ENCODE measurements at places on chromosomes 12 and 14. TPM values are rescaled to one million over a fixed set of nuclear protein-coding genes. Genes with fewer than 3 reads are reported as not detected.

The SLC39A9 gene
- 65.3 TPM for polyA plus RNA-seq

The LRRK2 gene
- polyA plus RNA-seq = 0.42 TPM

GRCh38 chr12:10965476-10965875 is 21.2 kb downstream of the TAS2R50 start:
- DNase-seq = no peak

DNA sequence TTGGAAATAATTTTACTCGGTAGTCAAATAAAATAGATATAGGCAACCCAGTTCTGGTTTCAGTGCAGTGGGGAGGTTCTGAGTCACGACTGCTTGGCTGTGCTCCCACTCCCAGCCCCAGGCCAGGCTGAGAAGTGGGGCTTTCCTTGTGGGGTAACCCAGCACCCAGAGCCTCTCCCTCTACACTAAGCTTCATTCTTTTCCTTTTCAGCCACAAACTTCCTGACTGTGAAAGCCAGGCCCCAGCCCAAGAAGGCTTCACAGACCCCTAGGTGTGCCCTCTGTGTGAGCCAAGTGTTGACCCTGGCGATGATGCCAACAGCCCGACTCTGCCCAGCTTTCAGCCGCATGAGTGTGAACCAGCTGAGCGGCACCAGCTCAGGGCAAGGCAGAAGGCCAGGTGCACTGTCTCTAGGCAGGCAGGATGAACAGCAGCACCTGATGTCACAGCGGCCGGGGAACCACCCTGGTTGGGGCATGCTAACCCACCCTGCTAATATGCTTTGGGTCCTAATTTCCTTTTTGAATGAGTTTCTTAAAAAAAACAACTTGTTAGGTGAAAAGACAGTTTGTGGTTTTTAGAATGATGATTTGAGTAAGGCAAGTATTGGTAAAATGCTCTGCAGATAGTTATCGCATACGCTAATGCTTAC is 42.2 kb upstream of the ATP23 start:
- peak; percentile 91 for DNase-seq

DNA sequence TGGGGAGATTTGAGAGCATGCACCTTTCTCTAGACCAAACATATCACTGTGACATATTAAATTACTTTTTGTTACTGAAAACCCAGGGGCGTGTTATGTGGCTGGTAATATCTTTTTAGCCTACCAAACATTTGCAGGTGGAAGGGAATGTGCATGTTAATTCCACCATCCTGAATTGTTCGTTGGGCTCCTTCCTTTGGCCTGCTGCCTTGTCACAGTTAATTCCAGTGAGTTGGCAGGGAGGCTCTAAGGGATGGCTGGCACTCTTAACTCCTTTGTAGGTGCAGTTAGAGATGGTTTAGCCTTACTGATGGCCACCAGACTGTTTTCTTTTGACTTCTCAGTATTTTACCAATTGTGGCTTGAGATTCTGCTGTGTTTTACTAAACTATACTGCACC is 64.5 kb downstream of the DIP2B start:
- DNase-seq = no peak

GRCh38 chr12:65590318-65590717 is 234.0 kb upstream of the HMGA2 start:
- DNase-seq = no peak

The LRP1-AS gene
- not detected for polyA plus RNA-seq

DNA sequence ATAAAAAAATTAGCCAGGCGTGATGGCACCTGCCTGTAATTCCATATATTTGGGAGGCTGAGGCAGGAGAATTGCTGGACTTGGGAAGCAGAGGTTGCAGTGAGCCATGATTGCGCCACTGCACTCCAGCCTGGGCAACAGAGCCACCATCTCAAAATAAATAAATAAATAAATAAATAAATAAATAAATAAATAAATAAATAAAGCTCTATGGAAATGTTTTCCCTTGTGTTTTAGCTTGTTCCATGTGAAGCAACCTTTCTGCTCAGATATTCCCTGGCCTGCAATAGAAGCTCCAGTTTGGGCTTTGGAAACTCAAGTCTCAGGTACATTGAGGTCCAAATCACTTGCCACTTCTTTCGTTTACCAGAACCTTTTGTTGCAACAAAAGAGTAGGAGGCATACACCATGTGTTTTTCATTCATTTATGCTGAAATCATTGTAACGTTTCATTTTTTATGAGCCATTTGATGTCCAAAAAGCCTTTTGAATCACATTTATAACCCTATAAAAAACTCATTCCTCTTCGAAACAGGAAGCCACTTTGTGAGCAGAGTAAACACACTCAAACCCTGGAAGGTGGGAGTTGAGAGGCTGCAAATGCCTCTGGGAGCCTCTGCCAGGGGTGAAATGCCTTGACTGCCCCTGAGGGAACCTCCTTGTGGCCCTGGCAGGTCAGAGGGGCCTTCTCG is 376.6 kb upstream of the TBX3 start:
- no peak for DNase-seq

DNA sequence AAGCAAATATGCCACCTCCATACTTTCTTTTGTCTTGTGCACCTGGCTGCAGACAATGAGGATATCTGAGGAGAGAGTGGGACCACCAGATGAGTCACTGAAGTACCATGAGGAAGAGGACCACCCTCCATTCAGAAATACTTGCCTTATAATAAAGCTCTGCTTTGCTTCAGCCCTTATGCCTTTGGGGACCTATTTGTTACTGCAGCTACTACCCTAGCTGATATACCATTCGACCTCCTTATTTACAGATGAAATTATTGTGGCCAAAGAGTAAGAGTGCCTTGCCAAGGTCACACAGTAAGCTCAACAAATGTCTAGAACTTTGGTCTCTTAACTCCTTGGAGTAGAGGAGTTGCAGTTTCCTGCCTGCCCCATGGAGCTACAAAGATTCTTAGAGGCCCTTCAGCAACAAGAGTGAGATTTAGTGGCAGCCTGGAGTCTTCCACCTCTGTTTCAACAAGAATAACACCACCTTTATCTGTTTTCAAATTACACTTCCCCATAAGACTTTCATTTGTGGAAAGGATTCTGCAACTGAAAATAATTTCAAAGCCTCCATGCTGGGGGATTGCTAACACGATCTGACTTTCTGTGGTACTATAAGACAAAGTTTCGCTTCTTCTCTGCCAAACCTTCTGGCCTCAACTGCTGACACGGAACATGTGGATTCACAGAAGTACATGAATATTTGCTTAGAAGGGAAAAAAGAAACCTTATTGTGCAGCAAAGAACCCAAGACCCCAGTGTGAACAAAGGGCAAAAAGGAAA is 3.6 kb downstream of the CMKLR1 start:
- no peak for DNase-seq

DNA sequence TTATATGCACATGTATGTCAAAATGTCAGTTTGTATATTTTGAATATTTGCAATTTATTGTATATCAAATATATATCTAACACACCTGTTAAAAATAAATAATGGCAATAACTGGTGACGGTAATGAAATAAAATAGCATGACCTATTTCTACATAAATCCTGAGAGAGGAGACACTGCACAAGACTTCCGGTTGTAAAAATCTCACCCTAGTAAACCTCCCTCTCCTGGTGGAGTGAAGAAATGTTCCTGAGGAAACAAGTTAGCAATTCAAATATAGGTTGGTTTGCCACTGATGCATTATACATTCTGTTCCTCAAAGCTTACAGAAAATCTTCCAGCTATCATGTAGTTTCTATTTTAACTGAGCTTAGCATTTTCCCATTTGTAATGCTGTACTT is 166.1 kb upstream of the SYT10 start:
- DNase-seq = peak; percentile 30

The KRT82 gene
- polyA plus RNA-seq = 0.01 TPM

DNA sequence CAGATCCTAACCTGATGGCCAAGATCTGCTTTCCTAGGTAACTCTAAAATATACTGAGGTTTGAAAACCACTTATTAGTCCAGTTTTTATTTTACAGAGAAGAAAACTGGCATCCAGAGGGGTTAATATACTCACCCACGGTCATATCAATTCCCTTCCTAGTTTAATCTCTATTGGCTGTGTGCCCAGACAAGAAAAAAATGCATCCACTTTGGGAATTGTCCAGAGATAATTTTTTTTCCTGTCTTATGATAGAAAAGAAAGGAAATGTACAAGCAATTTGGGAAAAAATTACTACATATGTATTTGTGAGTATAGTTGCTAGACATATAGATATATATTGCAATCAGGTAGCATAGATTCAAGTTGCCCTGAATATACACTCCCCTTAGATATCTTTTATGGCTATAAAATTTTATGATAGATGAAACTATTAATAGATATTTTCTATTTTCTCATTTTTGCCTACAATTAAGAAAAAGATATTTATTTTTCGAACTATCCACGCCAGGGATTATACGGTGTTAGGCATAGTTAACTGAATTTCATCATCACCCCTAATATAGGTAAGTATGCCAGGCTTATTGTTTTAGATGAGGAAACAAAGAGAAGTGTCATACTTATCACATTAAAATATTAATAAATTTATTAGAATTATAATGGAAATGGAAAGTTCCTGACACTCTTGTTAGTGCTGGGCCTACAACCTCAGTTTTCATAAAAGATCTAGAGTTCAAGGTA is 100.5 kb upstream of the SLC38A2 start:
- DNase-seq = no peak

The APOF gene
- polyA plus RNA-seq = not detected

GRCh38 chr12:10119066-10119465 is 10.9 kb downstream of the CLEC7A start:
- no peak for DNase-seq

GRCh38 chr12:104502217-104502616 is 45.5 kb downstream of the CHST11 start:
- no peak for DNase-seq

The NAA30 gene
- 6.3 TPM for polyA plus RNA-seq

The PAX9 gene
- 1.00 TPM for polyA plus RNA-seq

GRCh38 chr14:103762541-103762940 is 46.9 kb downstream of the ZFYVE21 start:
- DNase-seq = no peak

GRCh38 chr14:100738704-100739131 is 12.0 kb downstream of the DLK1 start:
- DNase-seq = no peak

The DYNLL1 gene
- 723 TPM for polyA plus RNA-seq

The NANOG gene
- polyA plus RNA-seq = not detected

DNA sequence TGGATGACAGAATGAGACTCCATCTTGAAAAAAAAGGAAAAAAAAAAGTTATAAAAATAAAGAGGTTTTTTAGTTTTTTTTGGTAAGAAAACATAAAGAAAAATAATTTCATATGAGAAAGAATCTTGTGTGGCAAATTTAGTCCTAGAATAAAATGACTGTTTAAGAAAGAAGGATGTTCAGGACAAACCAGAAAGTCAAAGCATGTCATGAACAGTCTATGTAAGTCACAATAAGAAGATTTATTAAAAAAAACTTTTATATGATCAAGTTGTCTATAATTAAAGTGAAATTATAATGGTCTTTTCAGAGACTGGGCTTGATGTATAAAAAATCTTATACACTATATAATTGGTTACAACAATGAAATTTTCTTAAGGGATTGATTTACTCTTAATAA is 68.1 kb upstream of the HECTD1 start:
- no peak for DNase-seq

- no peak for DNase-seq
Observed at GRCh38 chr12:58575256-58575655, 345.0 kb downstream of the LRIG3 start.

The FAIM2 gene
- polyA plus RNA-seq = not detected

The PPP1R1A gene
- not detected for polyA plus RNA-seq

- no peak for DNase-seq
Observed at GRCh38 chr14:104262515-104263514, 124.4 kb downstream of the KIF26A start.

The PPFIBP1 gene
- 41.2 TPM for polyA plus RNA-seq

GRCh38 chr14:22932146-22932545 is 3.0 kb upstream of the PRMT5 start:
- DNase-seq = no peak

GRCh38 chr12:54394281-54394719 is 9.8 kb upstream of the ZNF385A start:
- peak; percentile 60 for DNase-seq

DNA sequence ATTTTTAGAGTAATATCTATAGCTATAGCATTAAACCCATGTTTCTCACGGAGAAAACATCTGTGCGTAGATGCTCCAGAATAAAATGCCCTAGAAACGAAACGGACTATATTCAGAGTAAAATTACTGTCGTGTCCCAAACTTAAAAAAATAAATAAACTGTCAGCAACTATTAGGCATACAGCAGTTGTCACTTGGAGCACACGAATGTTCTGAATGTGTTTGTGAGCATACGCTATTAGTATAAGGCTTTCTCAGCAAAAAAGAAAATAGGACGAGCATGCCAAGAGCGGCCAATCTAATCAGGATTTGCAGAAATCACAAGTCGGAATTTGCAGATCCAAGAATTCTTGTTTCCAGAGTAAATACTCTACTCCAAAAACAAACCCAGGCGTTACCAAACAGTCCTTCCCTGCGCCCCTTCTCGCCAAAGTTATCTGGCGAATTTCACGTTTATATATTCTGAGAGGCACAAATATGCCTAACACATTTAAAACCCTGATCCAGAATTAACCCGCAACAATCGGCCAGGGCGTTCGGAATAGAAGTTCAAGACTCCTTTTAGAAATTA is 836 bp downstream of the PTPN21 start:
- DNase-seq = no peak

- DNase-seq = no peak
Observed at GRCh38 chr14:35898217-35898775, 72.2 kb downstream of the BRMS1L start.

DNA sequence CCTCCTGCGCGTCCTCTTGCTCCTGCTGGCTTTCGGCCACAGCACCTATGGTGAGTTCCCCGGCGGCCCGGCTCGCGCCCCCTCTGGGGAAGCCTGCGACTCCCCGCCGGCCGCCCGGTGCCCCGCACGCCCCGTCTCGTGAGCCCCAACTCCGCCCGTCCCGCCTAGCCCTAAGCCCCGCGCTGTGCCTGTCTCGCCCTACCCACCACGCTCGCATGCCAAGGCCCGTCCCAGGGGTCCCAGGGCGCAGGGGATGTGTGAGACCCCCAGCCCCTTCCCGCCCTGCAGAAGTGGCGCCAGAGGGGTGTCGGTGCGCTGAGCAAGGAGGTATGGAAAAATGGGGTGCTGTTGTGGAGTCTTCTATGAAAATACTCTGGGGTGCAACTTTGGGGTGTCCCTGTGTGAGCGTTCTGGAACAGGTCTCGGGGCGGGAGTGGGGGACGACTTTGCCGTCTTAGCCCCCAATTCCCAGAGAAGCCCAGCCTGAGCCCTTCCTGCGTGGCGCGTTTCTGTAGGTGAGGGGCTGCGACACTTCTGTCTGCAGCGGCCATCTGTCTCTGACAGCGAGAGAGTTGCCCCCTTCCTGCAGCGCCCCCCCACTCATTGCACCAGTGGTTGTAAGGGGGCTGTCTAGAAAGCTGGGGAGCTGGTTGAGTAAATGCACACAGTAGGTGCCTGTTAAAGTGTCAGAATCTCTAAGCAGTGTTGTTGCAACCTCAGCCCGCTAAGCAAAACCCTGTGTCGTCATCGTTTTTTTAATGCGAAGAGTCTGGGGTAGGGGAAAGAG is 587 bp downstream of the DLK1 start:
- DNase-seq = no peak
